ENCODE measurements at places on chromosomes 3 and 15.

- DNase-seq: no peak
Measured at GRCh38 chr15:46735115-46735514, 982.2 kb upstream of the SEMA6D start.

DNA sequence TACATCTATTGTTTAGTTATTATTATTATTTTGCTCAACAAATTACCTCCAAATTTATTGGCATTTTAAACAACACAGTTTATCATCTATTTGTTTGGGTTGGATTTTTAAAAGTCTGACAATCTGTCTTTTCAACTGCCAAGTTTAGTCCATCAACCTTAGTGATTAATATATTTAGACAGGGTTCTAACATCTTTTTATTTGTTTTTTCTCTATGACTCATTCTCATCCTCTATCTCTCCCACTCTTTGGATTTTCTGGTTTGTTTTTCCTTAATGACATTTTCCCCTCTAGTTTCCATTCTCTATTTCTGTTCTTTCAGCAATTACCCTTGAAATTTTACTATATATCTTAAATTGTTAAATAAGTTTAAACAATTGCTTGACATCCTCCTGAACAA lies 41.9 kb downstream of the EMC4 start:
- DNase-seq: no peak

DNA sequence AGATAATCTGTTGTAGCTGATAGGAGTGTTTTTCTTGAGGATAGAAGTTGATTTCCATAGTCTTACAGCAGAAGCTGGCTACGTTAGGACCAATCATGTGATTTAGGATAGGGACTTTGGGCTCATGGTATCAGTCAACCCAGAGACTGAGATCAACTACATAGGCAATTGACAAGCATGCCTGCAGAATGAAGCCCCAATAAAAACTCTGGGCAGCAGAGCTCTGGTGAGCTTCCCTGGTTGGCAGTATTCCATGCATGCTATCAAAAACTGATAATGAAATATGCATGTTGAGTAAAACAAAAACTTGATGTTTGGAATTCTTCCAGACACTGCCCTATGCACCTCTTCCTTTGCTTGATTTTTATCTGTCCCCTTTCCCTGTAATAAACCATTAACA lies 38.0 kb downstream of the SUCNR1 start:
- no peak for DNase-seq

- no peak for DNase-seq
Measured at GRCh38 chr3:129708328-129708861, 101.9 kb upstream of the PLXND1 start.

All from NCI-H187 treated with DMSO at 0.1 percent for 48 hours (cell line).